ENCODE measurements at places on chromosomes 6 and 20. TPM values are rescaled to one million over a fixed set of nuclear protein-coding genes. Genes with fewer than 3 reads are reported as not detected.
A peak's percentile ranks its signal among the peaks of the same experiment; 100 is the strongest.

- peak; percentile 67 for DNase-seq
These were observed 224.9 kb downstream of the ANKRD60 start for GRCh38 chr20:58003525-58003924.

Gene PTCHD4
- 1.4 TPM for total RNA-seq

Gene OPRM1
- not detected for total RNA-seq

- DNase-seq: peak; percentile 67
These were observed 36.4 kb downstream of the TGM2 start for GRCh38 chr20:38128691-38129090.

GRCh38 chr20:13333036-13333435 is 112.0 kb downstream of the ISM1 start:
- DNase-seq: no peak

- no peak for DNase-seq
These were observed 511 bp upstream of the CLIC1 start for GRCh38 chr6:31736768-31737314.

DNA sequence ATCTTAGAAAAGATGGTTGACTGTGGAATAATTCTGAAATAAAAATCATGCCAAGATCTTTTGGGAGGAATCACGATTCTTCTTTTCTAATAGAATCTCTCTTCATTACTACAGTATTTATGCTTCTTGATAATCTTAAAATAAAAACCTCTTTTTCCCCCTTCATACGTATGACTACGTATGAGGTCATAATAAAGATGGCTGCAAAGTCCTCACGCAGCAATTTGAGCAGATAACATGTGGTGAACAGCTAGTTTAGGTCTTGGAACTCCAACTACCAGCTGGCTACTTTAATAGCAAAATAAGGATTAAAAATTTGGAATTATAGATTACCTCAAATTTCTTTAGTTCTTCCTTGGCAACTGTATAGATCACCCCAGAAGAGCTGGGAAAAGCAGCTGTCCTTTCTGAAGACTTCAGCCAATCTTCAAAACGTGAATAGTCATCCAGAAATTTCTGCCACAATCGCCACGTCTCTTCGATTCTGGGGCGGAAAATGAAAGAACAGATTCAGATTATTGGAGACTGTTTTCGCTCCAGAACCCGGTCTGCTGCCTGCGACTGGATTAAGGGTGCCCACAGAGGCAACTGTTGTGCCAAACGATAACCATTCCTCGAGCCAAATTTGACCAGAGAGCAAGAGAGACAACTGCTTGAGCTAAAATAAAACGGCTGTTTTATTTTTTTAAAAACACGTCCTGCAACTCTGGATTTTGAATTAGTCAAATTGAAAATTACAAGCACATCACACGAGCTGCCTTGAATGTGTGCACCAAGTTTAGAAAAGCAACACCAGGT is 347.3 kb downstream of the ESR1 start:
- DNase-seq: no peak

DNA sequence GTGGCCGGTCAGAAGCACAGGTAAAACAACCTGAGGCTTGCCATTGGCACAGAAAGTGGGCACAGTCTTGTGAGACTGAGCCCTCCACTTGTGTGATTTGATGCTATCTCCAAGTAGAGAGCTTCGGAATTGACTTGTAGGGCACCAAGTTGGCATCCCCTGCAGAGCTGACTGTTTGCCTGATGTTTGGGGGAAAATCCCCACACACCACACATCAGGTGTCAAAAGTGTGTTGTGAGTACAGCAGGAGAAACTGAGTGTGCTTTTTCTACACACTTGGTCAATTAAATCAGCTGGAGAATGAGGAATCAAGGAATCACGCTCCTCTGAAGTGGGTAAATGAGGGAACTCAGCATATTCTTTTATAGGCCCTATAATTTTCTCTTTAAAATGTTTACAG is 989 bp downstream of the SERINC3 start:
- DNase-seq: no peak

GRCh38 chr20:57650266-57650665 is 30.0 kb upstream of the ZBP1 start:
- DNase-seq: peak; percentile 73

DNA sequence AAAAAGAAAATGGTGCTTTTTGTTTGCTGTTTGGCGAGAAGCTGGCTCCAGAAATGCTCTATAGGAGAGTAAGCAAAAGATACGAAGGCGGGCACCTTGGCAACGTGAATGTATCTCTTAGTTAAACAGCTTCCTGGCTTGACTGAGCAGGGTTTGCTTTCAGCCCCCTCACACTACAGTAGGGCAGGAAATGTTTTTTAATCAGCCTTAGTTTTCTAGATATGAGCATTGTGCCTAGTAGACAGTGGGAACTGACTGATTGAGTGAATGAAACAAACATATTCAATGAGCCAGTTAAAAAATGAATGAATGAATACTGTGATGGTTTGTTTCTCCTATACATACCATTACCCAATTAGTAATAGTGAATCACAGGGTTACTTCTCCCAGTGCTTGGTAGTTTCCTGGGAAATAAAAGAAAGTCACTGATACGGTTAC is 19.9 kb downstream of the CAP2 start:
- no peak for DNase-seq

- DNase-seq: peak; percentile 82
These were observed 768.4 kb upstream of the DEFB115 start for GRCh38 chr20:30488941-30489613.
